ENCODE measurements at places on chromosomes 6 and 20.

DNA sequence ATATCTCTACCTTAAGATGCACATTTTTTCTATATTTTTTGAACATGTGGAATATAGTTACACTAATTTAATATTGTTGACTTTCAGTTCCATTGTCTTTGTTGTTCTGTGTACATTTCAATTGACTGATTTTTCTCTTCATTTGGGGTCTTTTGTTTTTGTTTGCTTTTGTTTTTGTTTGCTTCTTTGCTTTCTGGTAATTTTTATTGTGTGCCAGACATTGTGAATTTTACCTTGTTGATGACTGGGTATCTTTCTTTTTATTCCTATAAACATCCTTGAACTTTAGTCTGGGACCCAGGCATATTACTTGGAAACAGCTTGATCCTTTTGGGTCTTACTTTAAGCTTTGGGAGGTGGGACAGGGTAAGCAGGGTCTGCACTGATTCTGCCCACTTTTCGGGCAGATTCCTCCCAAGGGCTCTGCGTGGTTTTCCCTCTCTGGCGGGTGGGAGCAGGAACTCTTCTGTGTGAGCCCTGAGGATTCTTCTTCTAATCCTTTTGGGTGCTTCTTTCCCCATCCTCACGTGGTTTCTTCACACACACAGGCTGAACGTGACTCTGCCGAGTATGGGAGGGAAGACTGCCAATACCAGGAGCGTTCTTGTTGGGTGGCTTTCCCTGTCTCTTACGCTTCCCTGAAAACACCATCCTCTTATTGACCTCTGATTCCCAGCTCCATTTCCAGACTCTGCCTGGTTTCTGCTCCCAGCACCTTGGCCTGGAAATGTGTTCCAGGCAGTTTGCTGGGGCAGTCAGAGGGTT lies 200.5 kb downstream of the ARID1B start:
- DNase-seq = no peak

DNA sequence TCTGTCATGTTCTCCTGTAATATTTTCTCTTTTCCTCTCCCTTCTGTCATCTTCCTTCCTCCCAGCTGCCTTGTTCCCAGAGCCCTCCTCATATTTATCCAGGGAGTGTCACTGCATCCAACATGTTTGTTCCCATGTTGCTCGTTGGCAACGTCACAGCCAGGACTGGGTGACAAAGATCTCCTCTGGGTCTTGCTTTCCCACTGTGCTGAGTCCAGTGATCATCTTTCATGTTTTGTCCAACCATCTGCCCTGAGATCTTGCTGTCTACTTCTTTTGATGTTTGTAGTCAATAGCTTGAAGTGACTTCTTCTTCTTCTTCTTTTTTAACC lies 26.6 kb downstream of the FARS2 start:
- DNase-seq = no peak

DNA sequence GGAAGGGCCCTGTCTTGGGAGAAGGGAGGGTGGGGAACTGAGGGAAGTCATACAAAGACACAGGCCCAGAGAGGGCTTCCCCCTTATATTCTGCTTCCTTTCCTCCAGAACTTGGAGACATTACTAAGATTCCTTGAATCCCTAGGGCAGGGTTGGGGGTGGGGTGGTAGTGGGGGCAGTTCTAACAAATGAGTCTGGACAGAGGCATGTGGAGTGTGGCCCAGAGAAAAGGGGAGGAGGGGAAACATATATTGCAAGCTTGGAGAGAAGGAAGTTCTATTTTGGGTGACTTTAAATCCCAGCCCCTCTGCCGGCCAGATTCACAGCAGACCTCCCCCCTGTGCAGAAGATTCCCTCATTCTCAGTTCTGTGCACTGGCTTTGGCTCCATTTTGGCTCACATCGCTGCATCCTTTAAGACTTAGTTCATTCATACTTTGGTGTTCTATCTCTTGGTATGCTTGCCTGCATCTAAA lies 43.7 kb downstream of the DAAM2 start:
- DNase-seq = no peak

GRCh38 chr6:160333841-160334240 lies 14.3 kb upstream of the SLC22A3 start:
- DNase-seq = no peak

DNA sequence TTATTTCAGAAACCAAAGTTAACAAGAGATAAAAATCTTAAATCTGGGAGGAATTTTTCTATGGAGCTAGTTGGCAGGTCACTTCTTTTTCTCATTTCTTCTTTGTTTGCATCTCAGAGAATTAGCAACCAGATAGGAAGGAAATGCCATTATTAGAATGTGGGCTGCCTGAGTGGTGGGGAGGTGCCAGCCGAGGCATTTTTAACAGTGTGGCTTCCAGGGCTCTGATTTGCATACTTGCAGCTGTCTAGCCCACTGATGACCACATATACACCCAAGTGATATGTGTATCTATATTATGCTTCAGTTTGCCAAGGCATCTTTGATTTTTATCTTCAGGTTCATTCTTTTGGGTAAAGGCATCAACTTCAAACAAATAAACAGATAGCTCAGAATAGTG lies 206.7 kb downstream of the CLIC5 start:
- no peak for DNase-seq

- no peak for DNase-seq
These were observed 6.1 kb upstream of the PKIG start for GRCh38 chr20:44576297-44576696.

- no peak for DNase-seq
These were observed 18.4 kb downstream of the ECT2L start for GRCh38 chr6:138814179-138814834.

GRCh38 chr20:19692100-19692499 lies 66.0 kb upstream of the RIN2 start:
- DNase-seq = no peak

GRCh38 chr6:169112483-169113320 lies 140.9 kb downstream of the THBS2 start:
- no peak for DNase-seq

GRCh38 chr6:63904650-63905248 lies 269.1 kb downstream of the PHF3 start:
- DNase-seq = no peak
